HT1080 (cell line): ENCODE measurements at places on chromosomes 7 and 10. TPM values are rescaled to one million over a fixed set of nuclear protein-coding genes. Genes with fewer than 3 reads are reported as not detected.

Gene RBM33
- total RNA-seq, result 18.8 and 19.7 TPM in 2 replicates

Gene UPK3B
- total RNA-seq, result 1.0 TPM in 1 of 2 replicates, not detected in the other

Gene SPDYE5
- total RNA-seq, result not detected in 2 replicates

Gene CUL2
- 39.6 and 41.4 TPM in 2 replicates for total RNA-seq

Gene TLX1
- not detected in 2 replicates for total RNA-seq

Gene RASSF4
- 6.6 and 7.8 TPM in 2 replicates for total RNA-seq

Gene GALNT17
- total RNA-seq, result not detected in 2 replicates

Gene PRKAR2B
- total RNA-seq, result 11.8 and 14.7 TPM in 2 replicates

Gene CCDC146
- 0.40 and 0.42 TPM in 2 replicates for total RNA-seq

Gene PIK3AP1
- total RNA-seq, result 3.0 TPM in 2 replicates

Gene CFAP43
- total RNA-seq, result not detected in 2 replicates

Gene TMEM196
- total RNA-seq, result not detected in 2 replicates

Gene VWC2
- total RNA-seq, result under 0.01 TPM in 1 of 2 replicates, not detected in the other

Gene GIMAP6
- 1.4 and 1.6 TPM in 2 replicates for total RNA-seq

Gene OR6V1
- not detected in 2 replicates for total RNA-seq

Gene CTTNBP2
- 3.2 and 3.8 TPM in 2 replicates for total RNA-seq

Gene HPSE2
- not detected in 2 replicates for total RNA-seq

Gene NUTM2E
- not detected in 2 replicates for total RNA-seq

Gene TMEM168
- 11.1 and 13.1 TPM in 2 replicates for total RNA-seq

Gene COL28A1
- not detected in 2 replicates for total RNA-seq

Gene STEAP4
- not detected in 2 replicates for total RNA-seq

Gene MYPN
- 3.6 and 3.9 TPM in 2 replicates for total RNA-seq

Gene TFPI2
- not detected in 2 replicates for total RNA-seq

Gene SLC35B4
- total RNA-seq, result 28.3 and 44.3 TPM in 2 replicates

Gene CUEDC2
- 38.1 and 44.2 TPM in 2 replicates for total RNA-seq

Gene PTF1A
- not detected in 2 replicates for total RNA-seq

Gene GRID1
- total RNA-seq, result 2.6 and 5.4 TPM in 2 replicates

Gene HMX2
- 0.06 TPM in 1 of 2 replicates, not detected in the other for total RNA-seq

Gene GPR15LG
- not detected in 2 replicates for total RNA-seq

Gene COBL
- total RNA-seq, result 1.2 TPM in 2 replicates

Gene NFKB2
- total RNA-seq, result 17.3 and 18.5 TPM in 2 replicates

Gene TEX47
- not detected in 2 replicates for total RNA-seq

Gene FRAT1
- 3.3 and 4.3 TPM in 2 replicates for total RNA-seq
